Hair follicle dermal papilla cell (primary cell): ENCODE measurements at places on chromosomes 3 and 15. TPM values are rescaled to one million over a fixed set of nuclear protein-coding genes. Genes with fewer than 3 reads are reported as not detected.

The FGF12 gene
- 0.61 and 2.3 TPM in 2 replicates for total RNA-seq

The ZBED2 gene
- total RNA-seq: 0.12 TPM in 1 of 2 replicates, not detected in the other

The SERINC4 gene
- under 0.01 and 0.12 TPM in 2 replicates for total RNA-seq

The LRRC15 gene
- total RNA-seq: 9.0 and 14.3 TPM in 2 replicates

The CLDN16 gene
- total RNA-seq: not detected in 2 replicates

The C3orf49 gene
- not detected in 2 replicates for total RNA-seq

The RTP1 gene
- not detected in 2 replicates for total RNA-seq

The CHRFAM7A gene
- 0.32 and 2.2 TPM in 2 replicates for total RNA-seq

The GYG1 gene
- 32.5 and 34.2 TPM in 2 replicates for total RNA-seq
